Camera-type eye (tissue), 1 donor: ENCODE measurements at places on chromosomes 16 and 17. TPM values are rescaled to one million over a fixed set of nuclear protein-coding genes. Genes with fewer than 3 reads are reported as not detected.

The CCL4L2 gene
- total RNA-seq = 5.4 TPM

The MT1G gene
- not detected for total RNA-seq

The TPSD1 gene
- 0.66 TPM for total RNA-seq

The TMEM204 gene
- 9.6 TPM for total RNA-seq

The TPSG1 gene
- not detected for total RNA-seq

The CHST5 gene
- 1.6 TPM for total RNA-seq

The SLFN13 gene
- total RNA-seq = 2.7 TPM

The MYH2 gene
- total RNA-seq = 272 TPM

The RAB11FIP4 gene
- 31.0 TPM for total RNA-seq

The MAF gene
- 34.6 TPM for total RNA-seq

The SLC38A8 gene
- total RNA-seq = 6.6 TPM

The MYH1 gene
- total RNA-seq = 3.8 TPM

The CCL8 gene
- total RNA-seq = 0.33 TPM

The RBBP6 gene
- total RNA-seq = 126 TPM

The RASL10B gene
- 4.1 TPM for total RNA-seq

The CRYM gene
- 58.2 TPM for total RNA-seq

The PKMYT1 gene
- total RNA-seq = 8.2 TPM

The TTLL6 gene
- 1.6 TPM for total RNA-seq

The DNAI2 gene
- 0.44 TPM for total RNA-seq
